Stimulated activated CD4-positive, alpha-beta T cell treated with anti-CD3 and anti-CD28 coated beads, Interleukin-4, amount 100 ng/mL, for 48 hours (primary cell): ENCODE measurements at places on chromosomes 1 and 21.
A peak's percentile ranks its signal among the peaks of the same experiment; 100 is the strongest.

DNA sequence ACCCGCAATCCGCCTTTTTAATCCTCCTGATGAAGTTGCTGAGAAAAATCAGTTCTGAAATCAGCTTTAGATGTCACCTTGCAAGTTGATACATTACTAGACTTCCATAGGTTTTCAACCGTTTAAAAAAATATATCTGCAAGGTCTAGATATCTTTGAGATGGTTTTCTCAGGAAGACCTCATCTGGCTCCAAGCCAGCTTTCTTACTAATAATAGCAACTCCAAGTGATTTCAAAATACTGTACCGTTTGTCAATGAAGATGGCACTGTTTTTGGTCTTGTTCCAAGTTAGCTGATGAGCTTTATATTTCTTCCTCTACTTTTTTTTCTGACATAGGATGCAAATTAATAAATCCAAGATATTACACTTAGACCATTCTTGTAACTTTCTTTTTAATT is 40.3 kb downstream of the LRRC8C start:
- no peak for DNase-seq

GRCh38 chr1:8902765-8903164 is 24.3 kb upstream of the ENO1 start:
- DNase-seq, result no peak

- no peak for DNase-seq
These were observed 4.7 kb upstream of the ZNF496 start for GRCh38 chr1:247336390-247336789.

DNA sequence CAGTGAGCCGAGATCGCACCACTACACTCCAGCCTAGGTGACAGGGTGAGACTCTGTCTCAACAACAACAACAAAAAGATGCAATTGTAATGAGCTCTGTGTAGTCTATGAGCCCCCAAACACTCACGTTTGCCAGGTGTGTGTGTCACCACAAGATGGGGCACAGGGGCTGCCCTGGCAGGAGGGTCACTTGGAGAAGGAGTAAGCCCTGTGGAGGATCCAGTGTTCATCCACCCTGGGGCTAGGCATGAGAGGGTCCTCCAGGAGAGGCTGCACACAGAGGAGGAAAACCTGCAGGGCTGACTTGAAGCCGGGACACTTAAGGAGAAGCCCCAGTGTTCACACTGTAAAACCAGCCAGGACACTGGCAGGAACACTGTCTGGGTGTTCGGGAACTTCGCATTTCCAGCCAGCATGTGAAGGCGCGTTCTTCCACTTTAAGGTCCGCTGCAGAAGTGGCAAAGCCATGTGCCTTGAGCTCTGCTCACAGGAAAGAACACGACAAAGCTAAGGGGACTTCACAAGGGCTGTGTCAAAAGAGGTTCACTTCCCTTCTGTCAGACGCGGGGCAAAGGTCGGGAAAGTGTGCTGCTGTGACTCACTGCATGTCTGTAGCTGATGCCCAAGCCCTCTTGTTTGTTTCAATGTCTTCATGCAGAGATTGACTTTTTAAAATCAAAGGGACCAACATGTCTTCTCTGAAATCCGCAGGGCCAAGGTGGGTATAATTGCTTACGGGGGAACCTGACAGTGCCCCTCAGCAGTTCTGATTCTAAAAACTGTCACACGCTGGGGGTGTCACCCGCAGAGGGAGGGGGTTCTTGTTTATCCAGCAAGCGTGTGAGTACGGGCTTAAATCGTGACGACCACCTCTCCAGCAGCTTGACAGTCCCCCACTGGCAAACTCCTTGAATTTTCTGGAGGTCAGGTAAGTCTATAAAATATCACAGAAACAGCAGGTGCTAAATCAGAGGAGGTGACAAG is 102.8 kb downstream of the RIPK4 start:
- no peak for DNase-seq

GRCh38 chr1:66353257-66353656 is 180.7 kb upstream of the SGIP1 start:
- no peak for DNase-seq

DNA sequence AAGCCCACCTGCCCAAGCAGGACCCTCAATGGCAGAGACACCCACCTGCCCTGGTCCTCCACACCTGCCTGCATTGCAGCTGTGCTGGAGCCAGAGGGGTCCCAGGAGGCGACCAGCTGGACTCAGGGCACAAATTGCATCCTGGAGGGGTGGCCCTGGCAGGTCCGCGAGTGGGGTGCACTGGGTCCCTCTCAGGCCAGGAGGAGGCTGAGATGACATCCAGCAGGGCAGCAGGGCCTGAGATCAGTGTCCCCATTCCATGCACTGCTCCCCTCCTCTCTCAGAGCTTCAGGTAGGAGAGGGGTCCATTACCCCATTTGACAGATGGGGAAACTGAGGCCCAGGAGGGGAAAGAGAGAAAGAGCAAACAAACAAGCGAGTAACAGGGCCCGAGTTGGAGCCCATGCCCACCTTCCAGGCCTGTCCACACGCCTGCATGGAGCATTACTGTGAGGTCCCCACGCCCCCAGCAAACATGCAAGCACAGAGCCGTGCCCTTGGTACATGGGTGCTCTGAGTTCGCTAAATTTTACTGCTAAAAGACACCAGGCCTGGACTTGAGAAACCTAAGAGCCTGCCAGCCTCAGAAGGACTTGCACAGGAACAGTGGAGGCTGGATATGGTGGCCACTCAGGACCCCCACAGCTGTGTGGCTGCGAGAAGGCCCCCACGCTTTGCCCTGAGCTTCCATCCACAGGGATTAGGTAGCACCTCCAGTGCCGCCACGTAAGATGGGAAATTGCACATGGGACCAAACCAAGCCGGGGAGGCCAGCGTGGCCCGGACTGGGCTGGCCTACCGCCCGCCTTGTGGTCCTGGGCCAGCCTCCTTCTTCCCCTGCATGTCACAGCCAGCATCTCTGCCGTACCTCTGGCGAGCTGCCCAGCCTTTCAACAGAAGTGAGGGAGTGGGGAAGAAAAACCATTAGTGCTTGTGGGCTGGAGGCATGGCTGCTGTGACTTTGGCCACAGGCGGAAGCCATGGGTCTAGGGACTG is 7.4 kb downstream of the WNT3A start:
- DNase-seq, result no peak

DNA sequence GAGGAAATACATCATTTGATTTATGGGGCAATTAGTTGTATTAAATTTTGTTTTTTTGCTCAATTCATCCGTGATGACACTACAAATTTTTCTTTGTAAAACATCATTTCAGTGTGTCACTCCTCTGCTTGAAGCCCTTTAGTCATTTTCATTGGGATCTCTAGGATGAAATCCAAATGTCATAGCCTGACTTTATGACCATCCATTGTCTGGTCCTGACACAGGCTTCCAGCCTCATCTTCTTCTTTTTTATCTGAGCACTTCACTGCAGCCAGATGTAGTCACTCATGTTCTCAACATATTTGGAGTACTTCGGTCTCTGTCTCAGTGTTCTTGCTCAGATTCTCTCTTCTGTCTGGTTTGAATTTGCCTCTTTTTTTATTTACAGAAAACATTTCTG is 173.1 kb downstream of the HMCN1 start:
- no peak for DNase-seq

DNA sequence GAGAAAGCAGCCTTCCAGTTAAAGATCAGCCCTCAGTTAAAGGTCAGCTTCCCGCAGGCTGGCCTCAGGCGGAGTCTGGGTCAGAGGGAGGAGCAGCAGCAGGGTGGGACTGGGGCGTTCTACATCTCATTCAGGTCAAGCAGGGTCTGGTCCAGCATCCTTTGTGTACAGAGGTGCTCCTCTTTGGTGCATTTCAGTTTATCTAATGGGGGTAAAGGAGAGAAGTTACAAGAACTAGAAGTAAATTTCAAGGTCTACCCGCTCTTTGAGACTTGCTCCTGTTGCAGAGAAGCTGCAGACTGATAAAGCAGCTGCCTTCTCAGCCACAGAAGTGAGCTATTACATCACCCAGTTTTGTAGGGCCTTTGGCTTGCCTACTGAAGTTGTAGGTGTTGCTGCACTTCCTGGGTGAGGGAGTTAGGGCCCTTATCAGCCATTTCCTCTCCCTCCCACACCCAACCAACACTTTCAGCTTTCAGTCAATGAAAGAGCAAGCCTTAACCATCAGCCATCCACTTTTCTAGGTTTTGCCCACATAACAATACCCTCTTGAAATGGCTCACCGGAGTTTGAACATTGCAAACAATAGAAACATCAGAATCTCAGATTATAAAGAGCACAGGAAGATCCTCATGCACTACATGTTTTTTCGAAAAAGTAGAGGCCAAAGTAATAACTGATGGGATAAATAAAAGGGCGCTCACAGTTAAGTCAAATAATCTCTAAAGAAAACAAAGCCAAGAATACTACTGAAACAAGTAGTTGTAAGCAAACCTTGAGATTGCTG is 2.8 kb upstream of the NUP210L start:
- peak; percentile 62 for DNase-seq

GRCh38 chr1:6004412-6005123 is 12.3 kb upstream of the NPHP4 start:
- no peak for DNase-seq

GRCh38 chr21:33800753-33801423 is 114.7 kb downstream of the ATP5PO start:
- no peak for DNase-seq

DNA sequence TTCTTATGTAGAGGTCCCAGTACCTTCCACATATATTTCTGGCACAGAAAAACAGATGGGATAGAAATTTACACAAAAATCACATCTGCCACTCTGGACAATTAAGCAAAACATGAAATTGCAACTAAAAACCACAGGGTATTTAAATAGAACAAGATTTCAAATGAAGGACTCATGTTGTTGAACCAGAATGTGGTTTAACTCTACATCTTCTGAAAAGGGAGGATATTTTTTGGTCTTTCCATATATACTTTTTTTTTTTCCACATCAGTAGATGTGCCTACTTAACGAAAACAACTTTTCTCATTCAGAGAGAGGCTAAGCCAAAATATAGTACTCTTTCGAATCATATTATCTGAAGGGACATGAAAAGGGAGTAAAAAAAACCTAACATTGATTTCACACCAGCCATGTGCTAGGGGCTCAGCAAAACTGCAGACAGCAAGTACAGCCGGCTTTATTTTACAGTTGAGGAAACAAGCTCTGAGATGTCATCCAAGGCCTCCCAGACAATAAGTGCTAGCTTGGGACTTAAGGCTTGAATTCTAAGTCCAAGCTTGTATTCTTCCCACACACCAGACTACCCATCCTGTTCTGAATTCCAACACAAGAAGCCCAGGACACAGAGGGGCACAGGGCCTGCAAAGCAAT is 208.9 kb downstream of the PBX1 start:
- DNase-seq, result no peak

DNA sequence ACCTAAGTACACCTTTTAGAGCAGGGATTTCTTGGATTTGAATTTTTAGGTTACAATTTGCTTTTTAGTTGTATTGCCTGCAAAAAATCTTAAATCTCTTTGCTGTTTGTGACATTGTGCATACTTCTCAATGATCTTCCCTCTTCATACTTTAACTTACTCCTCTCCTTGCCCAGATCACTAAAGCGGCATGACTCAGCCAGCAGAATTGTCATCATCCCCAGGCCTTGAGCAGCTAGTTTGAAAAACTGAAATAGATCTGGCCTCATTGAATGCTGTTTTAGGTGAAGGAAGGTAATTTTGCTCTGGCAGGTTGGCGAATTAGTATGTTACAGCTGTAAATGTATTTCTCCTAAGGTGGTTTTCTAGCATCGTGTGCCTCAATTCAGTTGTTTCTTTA is 145.9 kb downstream of the RYR2 start:
- no peak for DNase-seq

DNA sequence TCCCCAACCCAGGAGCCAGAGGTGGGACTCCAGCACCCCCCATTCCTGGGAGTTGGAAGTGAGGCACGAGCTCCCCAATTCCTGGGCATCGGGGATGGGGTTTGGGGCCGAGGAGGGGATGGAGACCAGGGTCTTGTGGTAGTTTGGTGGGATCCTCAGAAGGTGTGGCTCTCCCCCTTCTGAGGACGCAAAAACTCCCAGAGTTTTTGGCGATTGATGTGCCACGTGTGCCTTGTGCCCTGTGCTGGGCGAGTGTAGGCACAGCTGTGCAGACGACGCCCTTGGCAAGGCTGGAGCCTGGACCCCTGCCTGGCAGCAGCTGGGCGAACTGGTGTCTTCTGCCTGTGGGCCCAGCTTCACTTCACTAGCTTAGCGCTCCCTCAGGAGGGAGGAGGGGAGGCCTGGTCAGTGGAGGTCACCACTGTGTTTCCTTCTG is 2.6 kb downstream of the GUK1 start:
- DNase-seq, result no peak

DNA sequence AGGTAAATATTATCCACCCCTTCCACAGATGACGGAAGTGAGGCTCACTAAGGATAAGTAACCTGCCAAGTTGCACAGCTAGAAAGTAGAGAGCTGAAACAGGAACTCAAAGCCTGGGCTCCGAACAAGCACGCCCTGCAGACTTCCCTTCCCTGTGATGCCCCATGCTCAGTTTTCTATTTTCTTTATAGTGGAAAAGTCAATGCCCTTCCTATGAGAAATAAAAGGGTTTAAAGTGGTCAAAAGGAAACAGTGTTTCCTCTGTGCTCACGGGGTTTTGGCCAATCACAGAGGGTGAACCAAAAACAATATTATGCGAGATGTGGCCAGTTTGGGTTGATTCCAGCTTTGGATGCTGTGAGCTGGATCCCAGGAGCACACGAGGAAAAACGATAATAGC is 44.5 kb downstream of the DDR2 start:
- no peak for DNase-seq

GRCh38 chr1:112779665-112780526 is 64.8 kb upstream of the PPM1J start:
- DNase-seq, result no peak

DNA sequence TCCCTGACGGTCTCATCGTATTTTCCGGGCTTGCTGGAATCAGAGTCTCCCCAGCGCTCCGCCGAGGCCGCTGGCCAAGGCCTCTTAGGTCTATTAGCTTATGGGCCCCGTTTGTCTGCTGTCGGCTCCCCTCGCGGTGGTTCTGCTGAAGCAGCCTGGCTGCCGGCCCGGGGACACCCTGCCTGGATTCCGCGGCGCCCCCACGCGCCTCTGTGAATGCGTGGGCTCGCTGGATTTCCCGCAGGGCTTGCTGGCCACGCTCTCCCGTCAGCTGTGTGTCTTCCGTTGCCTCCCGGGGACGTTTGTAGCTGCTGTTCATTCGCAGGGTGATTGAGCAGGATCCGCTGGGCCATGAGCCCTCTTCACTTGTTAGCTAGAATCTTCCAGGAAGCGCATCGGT is 8.4 kb downstream of the LRRC3 start:
- DNase-seq, result no peak

- DNase-seq, result no peak
These were observed 289.2 kb downstream of the GRIK1 start for GRCh38 chr21:29650523-29651022.

DNA sequence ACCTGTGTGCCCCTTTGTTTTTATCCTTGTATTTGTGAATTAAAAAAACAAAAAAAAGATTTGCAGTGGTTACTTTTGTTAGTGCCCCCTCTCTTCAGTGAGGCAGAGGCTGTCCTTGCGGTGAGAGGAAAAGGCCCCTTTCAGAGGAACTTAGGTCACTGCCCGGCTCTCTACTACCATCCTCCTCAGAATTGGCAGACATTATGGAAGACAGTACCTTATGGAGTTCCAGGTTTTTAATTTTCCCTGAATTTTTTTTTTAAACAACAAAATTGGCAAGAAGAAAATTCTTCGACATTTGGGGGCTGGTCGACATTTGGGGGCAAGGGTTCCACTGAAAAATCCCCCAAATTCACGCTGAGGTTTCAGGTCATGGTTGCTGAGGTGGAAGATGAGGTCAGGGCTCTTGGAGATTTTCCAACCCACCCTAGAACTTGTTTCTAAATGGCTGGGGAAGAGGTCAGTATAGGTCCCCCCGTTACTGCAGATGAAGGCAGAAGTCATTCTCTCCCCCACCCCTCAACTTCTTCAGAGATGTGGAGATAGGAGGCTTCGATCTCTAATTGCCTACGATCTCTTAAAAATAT is 5.3 kb downstream of the RXFP4 start:
- no peak for DNase-seq

- DNase-seq, result no peak
These were observed 42.7 kb downstream of the EBNA1BP2 start for GRCh38 chr1:43129426-43129825.
